NCI-H524 (cell line): ENCODE measurements at places on chromosomes 1 and 21.

DNA sequence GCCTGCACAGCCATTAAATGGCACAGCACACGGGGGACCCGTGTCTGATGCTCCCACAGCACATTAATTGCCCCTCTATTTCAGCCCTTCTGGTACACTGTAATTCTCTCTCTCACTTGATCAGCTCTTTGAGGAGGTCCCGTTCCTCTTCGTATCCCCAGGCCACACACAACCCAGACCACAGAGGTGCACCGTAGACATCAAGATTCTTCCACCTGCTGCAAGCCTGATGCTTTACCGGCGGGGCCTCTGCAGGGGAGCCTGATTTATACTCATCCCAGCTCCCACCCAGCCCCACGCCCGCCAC is 759 bp downstream of the SMYD3 start:
- no peak for DNase-seq

GRCh38 chr1:62728963-62729362 is 40.8 kb upstream of the DOCK7 start:
- DNase-seq, result no peak

- no peak for DNase-seq
Measured at GRCh38 chr1:247883346-247883745, 12.0 kb upstream of the OR2W3 start.

DNA sequence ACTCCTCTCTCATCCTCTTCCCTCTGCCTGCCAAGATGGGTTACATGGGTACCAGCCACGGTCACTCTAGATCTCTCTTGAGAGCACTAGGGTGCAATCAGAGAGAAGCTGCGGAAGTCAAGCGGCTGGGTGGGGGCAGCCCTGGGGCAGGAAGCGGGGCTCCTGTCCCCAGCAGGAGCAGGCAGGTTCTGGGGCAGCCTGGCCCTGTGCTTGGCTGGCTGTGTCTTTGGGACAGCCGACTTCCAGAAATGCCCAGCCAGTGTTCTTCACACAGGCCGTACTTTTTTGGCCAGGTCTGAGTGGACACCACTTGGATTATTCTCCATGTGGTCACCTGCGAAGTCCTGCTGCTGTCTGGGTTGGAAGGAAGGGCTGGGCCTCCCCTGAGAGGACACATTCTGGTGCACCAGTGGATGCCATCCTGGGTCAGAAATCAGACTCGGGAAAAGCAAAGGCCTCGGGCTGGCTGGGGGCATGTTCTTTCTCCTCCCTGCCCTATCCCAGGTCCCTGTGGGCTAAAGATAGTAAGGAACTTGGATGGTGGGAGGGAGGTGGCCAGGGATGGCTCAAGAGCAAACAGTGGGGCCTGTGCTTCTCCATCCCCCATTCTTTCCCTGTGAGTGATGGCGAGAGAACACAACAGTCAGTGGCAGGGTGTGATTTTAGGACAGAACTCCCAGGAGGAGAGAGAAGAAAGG is 93.7 kb downstream of the ITPKB start:
- DNase-seq, result no peak

DNA sequence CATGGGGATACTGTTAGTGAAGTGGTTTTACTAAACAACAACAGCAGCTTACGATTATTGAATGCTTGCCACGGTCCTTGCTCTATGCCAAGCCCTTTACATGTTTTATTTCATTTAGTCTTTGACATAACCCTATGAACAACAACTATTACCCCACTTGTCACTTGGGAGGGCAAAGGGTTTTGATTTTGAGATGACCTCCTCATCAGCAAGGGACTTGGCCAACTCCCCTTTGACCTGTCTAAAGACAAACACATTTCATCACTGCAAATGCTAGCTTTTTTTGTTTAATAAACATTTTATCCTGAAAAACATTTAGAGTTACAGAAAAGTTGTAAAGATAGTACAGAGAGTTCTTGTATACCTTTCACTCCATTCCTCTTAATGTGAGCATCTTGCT is 152.5 kb upstream of the WNT4 start:
- DNase-seq, result no peak

DNA sequence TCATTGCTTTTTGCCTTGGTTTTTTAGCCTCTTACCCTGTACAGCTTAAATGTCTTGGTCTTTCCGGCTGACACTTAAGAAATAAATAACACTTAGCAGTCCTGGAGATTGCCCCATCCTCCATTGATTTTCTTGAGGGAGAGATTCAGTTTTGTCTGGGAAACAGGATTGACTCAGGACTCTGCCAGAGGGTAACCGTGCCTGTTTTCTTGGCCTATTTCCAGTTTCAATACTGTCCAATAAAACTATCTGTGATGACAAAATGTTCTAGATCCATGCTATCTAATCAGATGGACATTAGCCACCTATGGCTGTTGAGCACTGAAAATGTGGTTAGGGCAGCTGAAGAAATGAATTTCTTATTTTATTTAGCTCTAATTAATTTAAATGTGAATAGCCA is 216.1 kb downstream of the DUSP10 start:
- no peak for DNase-seq

DNA sequence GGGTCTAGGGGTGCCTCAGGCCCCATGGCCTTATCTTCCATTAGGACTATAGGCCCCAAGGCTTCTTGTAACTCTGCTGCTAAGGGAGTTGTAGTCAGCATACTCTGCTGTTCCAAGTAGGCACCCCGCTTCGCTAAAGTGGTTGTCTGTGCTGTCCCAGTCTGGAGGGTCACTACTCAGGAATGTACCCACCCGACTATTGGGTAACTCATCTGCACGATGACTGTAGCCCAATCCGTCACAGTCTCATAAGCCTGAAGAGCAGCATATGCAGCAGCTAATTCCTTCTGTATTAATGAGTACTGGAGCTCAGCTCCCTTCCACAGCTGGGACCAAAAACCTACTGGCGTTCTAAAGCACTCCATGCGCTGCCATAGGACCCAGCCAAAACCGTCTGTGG is 111.0 kb downstream of the GDAP2 start:
- no peak for DNase-seq

- no peak for DNase-seq
Measured at GRCh38 chr1:168453056-168453455, 90.7 kb downstream of the XCL2 start.

DNA sequence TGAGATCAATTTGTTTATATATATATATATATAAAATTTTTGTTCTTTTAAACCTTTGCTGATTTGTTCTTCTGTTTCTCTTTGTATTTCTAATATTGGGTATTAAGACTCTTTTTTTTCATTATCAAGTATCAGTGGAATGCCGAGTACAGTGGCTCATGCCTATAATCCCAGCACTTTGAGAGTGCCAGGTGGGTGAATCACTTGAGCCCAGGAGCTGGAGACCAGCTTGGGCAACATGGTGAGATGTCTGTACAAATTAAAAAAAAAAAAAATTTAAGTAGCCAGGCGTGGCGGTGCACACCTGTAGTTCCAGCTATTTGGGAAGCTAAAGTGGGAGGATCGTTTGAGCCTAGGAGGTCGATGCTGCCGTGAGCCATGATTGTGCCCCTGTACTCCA is 67.1 kb downstream of the MAST2 start:
- DNase-seq, result peak; percentile 20

DNA sequence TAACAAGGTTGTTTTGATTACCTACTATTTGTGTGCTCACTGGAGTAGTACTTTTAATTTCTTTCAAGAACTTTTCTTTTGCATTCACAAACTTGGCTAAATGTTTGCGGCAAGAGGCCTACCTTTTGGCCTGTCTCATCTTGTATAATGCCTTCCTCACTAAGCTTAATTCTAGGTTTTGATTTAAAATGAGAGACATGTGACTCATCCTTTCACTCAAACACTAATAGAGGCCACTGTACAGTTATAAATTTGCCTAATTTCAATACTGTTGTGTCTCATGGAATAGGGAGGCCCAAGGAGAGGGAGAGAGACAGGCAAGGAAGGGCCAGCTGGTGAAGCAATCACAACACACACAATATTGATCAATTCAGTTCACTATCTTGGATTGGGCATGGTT is 66.1 kb downstream of the ZNF644 start:
- DNase-seq, result no peak

GRCh38 chr1:97089173-97089572 is 367.6 kb downstream of the PTBP2 start:
- no peak for DNase-seq

DNA sequence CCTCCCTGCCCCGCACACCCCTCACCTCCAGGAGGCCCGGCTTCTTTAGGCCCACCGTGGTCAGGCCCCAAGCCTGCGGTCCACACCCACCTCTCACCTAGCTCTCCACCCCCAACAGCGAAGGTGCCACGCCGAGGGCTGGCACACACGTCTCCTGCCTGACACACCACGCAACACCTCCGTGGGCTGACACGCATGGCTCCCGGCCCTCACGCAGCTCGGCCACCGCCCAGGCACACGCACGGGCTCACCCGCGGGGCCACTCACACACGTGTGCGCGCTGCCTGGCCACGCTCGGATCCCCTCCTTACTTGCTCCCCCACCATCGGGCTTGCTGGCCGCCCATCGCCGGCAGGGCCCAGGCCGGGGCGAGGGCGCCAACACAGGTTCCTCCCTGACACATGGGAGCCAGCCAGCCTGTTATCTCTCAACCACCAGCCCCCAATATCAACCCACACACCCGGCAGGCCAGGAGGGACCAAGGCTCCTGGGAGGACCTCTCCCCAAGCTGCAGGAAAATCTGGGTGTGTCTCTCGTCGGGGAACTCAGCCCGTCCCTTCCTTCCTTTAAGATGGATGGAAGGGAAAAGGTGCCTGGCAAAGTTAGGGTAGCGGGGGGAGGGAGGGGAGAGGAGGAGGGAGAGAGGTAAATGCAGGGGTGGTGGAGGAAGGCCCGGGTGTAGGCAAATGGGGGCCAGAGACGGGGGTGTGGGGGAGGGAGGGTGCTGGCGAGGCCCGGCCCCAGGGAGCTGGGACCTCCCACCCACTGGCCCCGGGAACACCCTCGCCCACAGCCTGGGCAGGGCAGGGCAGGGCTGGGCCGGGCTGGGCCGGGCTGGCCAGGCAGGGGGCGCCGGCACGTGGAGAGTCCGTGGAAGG is 546 bp downstream of the ELOVL1 start:
- no peak for DNase-seq

DNA sequence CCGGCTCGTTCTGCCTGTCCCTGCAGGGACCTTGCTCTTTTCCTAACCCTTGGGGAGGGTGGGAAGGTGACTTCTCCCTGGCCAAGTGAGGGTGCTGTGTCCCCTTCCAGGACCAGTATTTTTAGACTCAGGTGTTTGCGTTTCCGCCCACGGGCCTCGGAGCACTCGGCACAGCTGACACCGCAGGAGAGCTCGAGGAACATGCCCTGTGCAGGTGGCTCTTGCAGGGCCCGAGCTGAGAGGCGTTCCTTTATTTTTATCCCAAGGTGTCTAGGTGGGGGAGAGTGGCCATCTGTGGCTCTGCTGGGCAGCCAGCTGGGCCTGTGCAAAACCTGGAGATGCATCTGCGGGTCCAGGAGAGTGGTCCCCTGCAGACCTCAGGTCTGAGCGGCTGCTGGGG is 16.0 kb downstream of the PLCH2 start:
- DNase-seq, result no peak

GRCh38 chr21:38211321-38211720 is 45.5 kb upstream of the KCNJ15 start:
- DNase-seq, result no peak

DNA sequence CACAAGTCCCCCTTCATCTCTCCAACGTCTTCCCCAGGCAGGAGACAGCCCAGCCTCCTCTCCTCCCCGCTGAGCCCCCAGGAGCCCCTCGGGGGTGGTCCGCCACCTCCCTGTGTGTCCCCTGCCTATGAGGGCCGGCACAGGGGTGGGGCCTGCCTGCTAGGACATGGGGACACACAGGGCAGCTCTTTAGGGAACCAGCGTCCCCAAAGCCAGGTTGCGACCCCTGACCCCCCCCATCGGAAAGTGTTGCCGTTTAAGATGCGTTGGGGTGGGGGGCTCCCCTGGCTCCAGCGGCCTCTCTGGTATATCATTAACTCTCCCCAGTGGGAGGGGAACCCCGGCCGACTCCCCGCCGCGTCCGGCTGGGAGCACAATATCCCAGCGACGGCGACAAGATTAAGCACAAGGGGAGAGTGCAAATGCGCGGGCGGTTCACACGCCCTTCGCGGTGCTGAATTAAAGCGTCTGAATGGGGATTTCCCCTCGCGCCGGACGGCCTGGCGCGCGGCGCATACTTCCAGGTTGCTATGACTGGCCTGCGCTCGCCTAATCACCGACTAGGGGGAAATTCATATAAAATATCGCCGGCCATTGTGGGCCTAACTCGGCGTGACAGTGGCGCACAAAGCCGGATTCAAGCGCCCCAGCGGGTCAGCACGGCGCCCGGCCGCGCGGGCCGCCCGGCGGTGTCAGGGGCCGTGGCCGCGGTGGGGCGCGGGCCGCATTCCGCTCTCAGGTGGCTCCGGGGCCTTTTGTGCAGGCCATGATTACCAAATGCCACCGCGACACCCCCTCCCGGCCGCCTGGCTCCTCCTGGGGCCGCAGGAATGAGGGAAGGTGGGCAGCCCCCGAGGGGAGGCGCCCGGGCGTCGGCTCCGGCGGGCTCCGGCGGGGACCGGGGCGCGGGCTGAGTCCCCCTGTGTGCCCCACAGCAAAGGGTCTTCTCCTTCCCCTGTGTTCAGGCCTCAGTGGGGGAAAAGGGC is 30.9 kb downstream of the WNT3A start:
- DNase-seq, result peak; percentile 36

DNA sequence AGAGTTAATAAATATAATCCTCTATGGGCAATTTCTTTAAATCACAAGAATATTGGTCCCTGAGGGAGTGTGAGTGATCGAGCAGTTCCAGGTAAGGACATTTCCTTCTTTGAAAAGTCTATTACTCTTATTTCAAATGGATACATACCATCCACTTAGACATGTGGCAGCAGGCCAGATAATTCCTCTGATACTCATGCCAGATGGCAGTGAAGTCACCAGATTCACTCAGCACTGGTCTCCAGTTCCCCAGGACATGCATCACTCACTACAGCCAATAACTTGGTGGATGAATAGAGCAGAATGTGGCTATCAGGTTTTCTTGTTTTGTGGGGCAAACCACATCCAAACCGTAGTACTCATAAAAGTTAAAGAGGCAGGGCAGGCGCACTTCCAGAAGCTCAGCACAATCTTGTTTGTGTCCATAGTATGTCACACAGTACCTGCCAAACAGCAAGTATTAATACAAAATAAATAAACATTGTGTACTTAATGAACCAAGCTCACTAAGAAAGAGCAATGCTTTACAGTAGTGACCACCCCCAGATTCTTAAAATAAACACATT is 74.2 kb upstream of the CD53 start:
- peak; percentile 92 for DNase-seq

DNA sequence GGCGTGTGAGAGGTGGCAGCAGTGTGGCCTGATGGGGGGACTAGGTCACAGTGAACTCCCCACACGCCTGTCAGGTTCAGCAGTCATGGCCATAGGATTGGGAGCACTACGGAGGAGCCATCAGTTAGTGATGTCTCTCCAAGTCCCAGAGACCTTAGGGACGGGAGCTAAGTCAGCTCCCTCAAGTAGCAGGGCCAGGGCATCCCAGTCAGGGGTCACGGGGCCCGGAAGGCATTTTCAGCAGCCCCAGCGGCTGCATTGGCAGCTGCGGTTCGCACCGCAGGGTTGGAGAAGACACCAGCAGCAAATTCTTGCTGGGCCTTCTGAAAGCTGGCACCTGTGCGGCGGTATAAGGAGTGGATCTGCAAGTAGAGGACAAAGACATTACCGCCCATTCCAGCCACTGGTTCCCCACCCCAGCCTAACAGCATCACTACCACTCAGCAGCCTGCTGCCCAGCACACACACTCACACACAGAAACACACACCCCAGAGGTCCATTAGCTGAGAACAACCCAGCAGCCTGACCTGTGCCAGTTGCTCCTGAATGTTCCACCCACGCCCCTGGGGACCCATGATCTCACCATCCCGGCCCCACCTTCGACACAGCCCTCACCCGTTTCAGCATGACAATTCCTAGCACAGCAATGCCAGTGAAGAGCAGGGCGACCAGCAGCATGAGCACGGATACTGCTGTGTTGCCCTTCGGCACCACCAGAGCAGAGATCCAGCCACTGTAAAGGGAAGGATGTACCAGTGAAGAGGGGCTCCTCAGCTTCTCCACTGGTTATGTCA is 972 bp upstream of the ENTREP3 start:
- DNase-seq, result no peak
